ENCODE measurements at places on chromosomes 5 and 9.

DNA sequence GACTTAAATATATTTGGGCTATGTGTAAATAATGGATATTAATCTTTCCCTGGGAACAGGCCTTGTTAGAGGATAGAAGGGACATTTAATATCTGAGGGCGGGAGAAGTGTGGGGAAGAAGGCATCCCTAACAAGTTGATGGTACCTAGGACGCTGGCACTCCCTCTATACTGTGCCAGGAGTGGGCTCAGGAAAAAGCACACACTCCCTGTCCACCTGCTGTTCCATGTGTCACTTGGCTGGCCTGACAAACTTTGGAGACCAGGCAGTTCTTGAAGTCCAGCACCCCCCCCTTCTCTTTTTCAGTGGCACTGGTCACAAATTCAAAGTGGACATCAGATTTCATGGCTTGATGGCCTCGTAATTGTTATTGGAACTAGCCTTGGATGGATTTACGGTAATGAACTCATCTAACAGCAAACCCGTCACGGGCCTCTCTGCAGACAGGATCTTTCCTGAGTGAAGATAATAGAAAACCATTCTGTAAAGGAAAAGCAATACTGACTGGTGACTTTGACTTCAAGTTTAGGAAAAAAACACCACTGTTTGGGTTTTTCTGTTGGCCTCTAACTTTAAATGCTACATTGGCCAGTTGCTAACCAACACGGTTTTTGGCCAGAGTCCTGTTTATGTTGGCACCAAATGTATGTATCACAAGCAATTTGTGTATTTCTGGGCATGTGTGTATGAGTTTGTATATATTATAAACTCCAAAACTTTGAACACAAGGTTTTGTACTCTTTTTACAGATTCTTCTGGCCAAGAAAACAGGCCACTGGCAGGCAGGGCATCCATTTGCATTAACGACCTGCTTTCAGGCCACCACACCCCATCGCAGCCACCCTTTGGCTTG is 552.6 kb downstream of the CCDC171 start:
- no peak for DNase-seq

- no peak for DNase-seq
Observed at GRCh38 chr9:7606591-7606990, 193.0 kb downstream of the DMAC1 start.

GRCh38 chr9:26870292-26870691 is 22.3 kb downstream of the CAAP1 start:
- DNase-seq = no peak

GRCh38 chr5:173281910-173282309 is 46.3 kb downstream of the STC2 start:
- no peak for DNase-seq

DNA sequence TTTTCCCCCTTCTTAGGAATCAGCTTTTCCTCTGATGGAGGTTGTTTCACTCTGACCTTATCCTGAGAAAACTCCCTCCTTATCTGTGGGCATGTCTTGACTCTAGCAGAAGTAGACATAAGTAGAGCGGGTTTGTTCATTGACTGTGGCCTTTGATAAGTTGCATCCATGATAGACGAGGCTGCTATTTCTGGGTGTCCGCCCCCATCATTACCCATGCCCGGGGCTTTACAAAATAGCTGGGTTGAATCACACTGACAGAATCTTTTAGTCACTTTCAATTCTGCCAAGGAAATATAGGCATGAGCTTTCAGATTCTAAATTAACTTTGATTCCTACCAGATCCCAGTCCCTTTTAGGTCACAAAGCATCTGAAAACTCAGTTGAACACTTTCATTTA is 223.8 kb downstream of the SEC61B start:
- DNase-seq = no peak

- peak; percentile 5 for DNase-seq
Observed at GRCh38 chr9:69174616-69175463, 763 bp downstream of the TJP2 start.

DNA sequence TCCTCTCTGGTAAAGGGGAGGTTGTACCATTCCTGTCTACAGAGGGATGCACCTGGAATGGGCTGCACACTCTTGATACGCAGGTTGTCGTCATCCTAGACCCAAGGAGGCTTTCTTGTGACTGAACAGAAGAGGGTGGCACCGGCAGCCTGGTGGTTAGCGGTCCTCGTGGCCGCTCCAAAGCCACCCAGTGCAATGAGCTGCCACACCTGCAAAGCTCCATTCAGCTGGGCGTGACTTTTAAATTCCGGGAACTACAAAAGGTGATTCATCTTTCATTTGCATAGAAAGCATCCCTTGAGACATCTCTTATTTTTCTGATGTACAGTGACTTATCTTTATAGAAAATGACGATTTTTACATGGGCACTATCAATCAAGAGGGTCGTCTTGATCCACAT is 286.1 kb upstream of the IRX1 start:
- DNase-seq = no peak

DNA sequence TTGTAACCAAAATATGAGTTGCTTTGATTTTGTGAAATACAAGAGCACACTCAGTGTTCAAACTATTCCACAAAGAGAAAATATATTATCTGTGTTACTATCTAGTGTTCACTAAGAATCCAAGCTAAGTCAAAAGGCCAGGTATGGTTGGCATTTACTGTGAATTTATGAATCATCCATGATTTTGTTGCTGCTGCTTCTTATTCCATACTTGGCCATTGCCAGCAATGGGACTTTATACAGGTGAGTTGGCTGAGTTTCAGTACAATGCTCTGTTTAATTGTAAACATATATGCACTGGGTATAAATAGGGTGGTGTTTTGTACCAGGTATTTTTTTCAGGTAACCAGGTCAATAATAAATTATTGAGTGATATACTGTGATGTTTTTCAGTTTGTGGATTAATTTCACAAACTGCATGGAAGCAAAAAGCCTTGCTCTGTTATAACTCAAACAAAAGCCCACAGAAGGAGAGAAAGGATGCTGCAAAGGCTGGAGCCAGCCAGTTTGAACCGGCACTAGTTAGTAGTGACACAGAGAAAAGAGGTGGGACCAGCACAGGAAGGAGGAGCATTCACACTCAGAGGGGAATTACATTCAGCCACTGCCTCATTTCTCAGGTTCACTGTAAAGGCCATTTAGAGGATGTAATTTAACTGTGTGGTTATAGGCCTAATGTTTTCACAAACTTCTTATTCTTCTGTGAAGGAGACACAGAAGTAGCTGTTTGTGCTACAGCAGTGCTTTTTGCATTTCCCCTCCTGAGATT is 381.8 kb downstream of the ADGRV1 start:
- no peak for DNase-seq

DNA sequence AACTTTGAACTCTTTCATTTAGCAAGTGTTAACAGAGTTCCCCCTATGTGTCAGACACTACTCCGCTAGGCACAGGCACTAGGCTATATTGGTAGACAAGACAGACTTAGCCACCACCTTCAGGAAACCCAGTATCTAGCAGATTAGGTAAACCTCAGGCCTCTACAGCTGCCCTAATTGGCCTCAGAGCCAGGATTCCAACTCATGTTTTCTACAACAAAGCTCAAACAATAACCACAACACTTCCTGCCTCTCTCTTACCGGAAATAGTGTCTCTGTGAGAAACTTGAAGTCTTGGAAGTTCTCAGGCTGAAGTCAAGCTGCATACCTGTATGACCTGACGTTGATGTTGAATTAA is 116.6 kb upstream of the SLC44A1 start:
- no peak for DNase-seq

DNA sequence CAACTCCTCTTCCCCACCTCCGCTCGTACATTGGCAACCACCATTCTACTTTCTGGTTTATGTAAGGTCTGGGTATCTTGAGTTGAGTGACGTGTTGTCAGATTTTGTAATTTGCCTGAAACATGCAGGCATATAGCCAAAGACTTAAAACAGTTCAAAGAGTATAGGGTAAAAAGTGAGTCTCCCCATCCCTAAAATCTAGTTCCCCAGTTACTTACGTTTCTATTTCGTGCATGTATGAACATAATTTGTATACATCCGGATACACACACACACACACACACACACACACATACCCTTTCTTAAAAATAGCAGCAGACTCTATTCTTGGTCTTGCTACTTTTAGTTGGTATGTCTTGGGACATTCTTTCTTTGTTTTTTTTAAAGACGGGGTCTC is 915 bp downstream of the HSDL2 start:
- DNase-seq = no peak

DNA sequence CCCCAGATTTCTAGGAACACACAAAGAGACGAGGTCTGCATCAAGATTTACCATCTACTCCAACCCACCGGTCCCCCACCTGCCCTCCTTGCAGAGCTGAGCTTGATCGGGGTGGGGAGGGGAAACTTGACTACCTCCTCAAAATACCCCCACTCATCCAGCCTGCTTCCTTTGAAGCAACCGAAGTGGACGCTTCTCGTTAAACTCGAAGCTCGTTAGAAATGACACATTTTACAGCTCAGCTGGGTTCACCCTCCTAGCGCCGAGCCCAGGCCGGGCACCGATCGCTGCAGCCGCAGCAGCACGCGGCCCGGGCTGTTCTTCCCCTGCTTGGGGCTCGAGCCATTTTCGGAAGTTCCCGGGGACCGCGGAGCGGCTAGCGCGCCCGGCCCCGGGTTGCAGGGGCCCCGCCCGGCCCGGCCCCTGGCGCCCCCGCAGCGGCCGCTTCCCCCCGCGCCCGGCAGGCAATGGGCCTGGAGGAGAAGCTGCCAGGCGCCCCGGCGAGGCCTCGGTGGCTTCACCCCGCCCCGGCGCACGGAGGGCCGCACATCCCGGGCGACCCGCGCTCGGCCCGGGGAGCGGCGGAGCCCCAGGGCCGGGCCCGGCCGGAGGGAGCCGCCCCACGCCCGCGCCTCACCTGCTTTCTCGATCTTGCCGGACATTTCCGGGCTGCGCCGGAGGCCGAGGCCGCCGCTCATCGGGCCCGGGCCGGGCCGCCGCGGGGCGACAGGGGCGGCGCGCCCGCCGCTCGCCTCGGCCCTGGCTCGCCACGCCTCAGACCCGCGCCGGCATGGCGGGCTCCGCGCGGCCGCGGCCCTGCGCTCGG is 530 bp downstream of the RAPGEF1 start:
- DNase-seq = no peak

- DNase-seq = no peak
Observed at GRCh38 chr9:95406121-95406520, 88.6 kb upstream of the FANCC start.

GRCh38 chr5:111680737-111681413 is 76.1 kb downstream of the NREP start:
- DNase-seq = no peak

- DNase-seq = peak; percentile 20
Observed at GRCh38 chr9:86511614-86512360, 157.6 kb upstream of the TUT7 start.

- DNase-seq = no peak
Observed at GRCh38 chr5:59840200-59840601, 53.3 kb downstream of the PDE4D start.

- DNase-seq = no peak
Observed at GRCh38 chr9:81317223-81317622, 372.1 kb downstream of the TLE1 start.

GRCh38 chr5:170296935-170297588 is 515 bp downstream of the LCP2 start:
- no peak for DNase-seq

- no peak for DNase-seq
Observed at GRCh38 chr5:172939611-172940267, 19.5 kb upstream of the RPL26L1 start.

- DNase-seq = no peak
Observed at GRCh38 chr5:167207081-167207480, 1084.4 kb upstream of the WWC1 start.

- no peak for DNase-seq
Observed at GRCh38 chr5:765948-766631, 18.4 kb downstream of the ZDHHC11B start.

GRCh38 chr9:121371495-121372061 is 1.5 kb upstream of the STOM start:
- no peak for DNase-seq

GRCh38 chr5:42599106-42599505 is 157.5 kb upstream of the CCDC152 start:
- no peak for DNase-seq

- no peak for DNase-seq
Observed at GRCh38 chr5:62684310-62684709, 105.7 kb downstream of the LRRC70 start.

DNA sequence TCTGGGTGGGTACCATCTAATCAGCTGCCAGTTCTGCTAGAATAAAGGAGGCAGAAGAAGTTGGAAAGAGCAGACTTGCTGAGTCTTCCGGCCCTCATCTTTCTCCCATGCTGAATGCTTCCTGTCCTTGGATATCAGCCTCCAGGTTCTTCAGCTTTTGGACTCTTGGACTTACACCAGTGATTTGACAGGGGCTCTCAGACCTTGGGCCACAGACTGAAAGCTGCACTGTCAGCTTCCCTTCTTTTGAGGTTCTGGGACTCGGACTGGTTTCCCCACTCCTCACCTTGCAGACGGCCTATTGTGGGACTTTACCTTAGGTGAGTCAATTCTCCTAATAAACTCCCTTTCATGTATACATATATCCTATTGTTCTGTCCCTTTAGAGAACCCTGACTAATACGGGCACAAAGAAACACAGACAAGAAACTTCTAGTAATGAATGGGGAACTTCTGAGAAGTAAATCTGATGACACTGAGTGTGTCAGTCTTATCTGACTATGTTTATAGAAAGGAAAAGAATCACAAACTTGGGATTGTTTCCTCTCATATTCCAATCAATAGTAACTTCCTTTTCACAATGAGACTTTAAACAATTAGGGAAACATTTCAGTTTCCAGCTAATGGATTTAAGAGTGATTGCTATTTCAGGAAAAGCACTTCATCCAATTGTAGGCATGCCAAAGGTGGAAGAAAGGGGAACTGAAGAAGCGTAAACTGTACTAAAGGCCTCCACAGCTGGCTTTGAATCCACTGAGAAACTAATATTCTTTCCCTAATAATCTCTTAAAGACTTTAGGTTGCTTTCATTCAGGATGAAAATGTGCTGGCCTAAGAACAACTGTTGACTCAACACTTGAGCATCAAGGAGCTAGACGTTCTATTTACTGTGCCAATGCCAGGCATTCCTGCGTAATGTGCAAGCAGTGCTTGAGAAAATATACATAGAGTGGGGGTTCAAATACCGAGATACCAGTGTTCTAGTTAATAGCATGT is 127.9 kb upstream of the PTGER4 start:
- no peak for DNase-seq

GRCh38 chr5:42894057-42894456 is 82.4 kb upstream of the SELENOP start:
- no peak for DNase-seq

DNA sequence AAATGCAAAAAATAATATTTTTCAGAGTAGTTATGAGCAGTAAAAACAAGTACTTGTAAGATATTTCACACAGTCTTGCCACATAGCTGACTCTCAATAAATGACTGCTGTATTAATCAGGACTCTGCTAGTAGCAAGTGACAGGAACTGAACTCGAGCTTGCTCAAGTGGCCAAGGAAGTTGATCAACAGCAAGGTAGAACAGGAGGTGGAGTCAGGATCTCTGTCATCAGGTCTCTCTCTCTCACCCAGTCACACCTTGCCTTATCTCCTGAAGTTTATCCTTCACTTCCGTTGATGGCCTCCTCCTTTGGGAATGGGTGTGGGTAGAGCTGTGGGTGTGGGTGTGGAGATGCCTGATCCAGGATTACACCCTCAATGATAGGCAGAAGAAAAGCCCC is 107.0 kb downstream of the GPBP1 start:
- DNase-seq = no peak

GRCh38 chr9:3992924-3993323 is 306.9 kb downstream of the GLIS3 start:
- no peak for DNase-seq

GRCh38 chr5:57488215-57488955 is 5.8 kb upstream of the ACTBL2 start:
- no peak for DNase-seq
